Skeletal muscle cell (primary cell): ENCODE measurements at places on chromosomes 11 and 22.

DNA sequence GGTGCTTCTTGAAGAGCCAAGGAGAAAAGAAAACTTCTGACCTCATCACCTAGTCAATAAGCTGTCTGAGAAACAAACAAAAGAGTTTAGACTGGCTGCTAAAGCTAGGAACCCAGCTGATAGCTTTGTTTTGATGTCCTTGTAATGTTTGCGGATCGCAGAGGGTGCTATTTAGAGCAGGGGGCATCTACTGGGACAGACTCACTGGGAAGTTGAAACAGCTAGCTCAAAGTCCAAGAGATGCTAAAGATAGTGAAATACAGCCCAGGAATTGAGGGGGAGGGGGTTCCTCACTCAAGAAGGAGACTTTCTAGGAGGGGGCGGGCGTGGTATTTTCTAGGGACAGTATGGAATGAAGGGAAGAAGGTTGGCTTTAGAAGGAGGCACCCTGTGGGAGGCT, 18.9 kb downstream of the ZBTB16 start:
- DNase-seq: no peak

DNA sequence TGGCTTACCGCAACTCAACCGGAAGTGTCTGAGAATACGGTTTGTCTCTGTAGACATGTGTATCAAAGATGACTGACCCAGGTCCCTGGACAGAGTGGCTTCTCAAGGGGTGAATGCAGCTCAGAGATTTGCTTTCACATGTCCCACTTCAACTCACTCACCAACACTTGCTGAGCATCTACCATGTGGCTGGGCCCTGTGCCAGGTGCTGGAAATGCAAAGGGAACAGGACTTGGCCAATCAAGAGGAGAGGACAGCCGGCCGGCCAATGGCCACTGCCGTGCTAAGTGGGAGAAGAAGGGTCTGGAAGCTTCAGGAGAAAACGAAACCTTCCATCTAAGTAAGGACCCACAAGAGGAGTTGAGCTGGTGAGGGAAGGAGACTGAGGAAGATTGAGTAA, 151.3 kb downstream of the CEP164 start:
- no peak for DNase-seq

DNA sequence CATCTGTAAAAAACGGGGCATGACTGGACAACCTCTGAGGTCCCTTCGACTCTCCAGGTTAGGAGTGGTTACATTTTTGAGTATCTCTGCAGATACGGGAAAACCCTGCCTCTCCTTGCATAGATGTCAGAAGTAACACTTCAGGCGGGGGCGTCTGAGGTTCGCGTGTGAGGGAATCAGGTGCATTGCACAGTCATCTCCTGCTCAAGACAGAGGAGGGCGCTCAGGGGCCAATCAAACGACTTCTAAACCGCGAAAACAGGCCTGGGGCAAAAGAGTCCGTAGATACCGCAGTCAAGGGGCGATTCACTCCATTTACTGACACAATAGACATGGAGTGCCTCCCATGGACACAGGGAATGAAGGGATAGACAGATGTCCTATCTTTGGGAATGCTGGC, 31.7 kb downstream of the KIRREL3 start:
- no peak for DNase-seq

DNA sequence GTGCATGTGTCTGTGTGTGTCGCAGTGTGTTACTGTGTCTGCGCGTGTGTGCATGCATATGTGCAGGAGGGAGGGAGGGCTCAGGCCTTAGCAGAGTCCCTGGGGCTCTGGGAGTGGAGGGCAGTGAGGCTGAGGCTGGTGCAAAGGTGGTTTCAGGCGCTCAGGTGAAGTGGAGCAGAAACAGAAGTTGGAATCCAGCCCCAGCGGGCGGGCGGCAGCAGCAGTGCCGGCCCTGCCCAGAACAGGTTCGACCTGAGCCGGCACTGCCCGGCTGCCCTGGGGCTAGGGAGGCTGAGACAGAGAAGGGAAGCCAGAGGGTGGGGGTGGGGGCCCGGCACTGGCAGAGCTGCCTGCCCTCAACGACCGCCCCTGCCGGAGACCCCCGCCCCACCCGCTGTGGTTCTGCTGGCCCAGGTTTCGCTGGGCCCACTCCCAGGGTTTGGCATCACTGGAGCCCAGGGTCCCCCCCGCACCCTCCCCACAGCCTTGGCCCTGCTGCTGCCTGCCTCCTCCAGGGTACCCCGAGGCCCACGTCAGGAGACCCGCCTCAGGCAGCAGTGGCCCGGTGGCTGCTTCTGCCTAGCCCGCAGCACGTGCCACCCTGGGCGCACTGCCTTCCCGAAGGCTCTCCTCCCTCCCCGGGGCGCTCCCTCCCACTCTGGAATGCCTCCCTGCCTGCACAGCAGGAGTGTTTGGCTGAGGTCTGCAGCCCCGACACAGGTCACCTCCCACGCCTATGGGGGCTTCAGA, 13.3 kb downstream of the ASCL2 start:
- DNase-seq: no peak

DNA sequence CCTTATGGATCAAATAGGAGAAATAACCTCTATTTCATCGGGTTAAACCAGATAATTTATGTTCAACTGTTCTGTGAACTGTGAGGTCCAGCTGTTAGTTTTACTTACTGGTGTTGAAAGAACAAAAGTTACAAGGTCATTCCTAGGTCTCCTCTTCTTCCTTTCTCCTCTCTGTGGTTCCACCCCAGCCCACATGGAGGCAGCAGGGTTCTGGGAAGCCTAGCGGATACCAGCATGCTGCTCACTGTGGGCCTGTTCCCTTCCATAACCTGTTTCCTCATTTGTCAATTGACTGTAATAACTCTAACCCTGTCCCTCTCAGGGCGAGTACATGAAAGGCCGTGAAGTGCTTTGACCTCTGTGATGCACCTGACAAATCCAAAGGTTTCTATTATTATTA, 27.8 kb downstream of the RELT start:
- no peak for DNase-seq

DNA sequence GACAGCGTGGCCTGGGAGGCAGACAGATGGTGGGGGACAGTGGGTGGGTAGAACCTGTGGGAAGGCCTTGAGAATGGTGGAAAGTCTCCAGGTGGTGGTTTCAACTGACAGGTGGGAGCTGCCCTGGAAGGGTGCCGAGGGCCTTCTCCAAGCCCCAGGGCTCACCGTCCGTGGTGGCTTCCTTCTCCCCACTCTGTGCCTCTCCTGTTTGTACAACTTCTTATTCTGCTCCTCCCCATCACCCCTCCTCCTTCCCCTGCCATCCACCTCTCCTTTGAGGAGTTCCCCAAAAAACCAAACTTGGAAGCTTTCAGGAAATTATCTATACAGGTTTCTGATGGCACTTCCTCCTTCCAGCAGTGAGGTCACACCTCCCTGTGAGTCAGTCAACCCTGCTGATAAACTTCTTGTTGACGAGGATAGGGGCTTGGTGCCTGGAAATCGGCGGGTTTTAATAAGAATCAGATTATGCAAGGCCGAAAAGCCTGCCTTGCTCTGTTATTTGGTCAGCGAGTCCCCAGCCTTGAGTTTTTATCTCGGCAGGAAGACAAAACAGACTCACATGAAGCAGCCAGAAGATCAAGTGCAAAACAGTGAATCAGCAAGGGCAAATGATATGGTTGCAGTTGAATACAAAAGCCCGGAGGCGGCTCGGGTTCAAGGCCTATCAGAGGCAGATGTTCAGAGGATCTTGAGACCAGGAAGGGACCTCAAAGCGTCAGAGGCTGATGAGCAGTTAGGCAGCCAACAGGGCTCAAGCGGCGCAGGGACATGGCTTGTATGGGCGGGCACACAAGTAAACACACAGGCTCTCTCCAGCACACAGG, 9.5 kb upstream of the ST3GAL4 start:
- no peak for DNase-seq

DNA sequence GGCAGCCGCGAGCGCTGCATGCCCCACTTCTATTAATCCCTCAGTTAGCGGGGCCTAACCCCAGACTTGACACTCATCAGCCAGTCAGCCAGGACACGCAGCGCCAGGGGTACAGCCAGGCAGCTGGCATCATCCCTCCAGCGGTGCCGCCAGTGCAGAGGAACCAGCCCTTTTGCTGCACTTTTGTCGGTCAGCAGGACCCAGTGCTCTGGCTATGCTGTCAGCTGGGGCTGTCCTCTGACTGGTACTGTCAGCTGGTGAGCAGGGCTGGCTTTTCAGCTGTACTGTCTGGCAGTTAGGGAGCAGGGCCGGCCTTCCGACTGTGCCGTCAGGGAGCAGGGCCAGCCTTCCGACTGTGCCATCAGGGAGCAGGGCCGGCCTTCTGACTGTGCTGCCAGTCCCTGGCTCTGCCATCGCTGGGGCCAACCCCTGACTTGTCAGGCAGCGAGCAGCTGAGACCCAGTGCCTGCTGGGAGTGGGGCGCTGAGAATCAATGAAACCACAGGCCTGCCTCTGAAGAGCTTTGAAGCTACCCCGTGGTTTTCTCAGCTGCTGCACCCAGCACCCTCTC, 115.4 kb downstream of the KIAA1671 start:
- DNase-seq: peak; percentile 18
